ENCODE measurements at places on chromosomes 5 and 9. TPM values are rescaled to one million over a fixed set of nuclear protein-coding genes. Genes with fewer than 3 reads are reported as not detected.

FREM1 gene
- 2.3 TPM for total RNA-seq

DNA sequence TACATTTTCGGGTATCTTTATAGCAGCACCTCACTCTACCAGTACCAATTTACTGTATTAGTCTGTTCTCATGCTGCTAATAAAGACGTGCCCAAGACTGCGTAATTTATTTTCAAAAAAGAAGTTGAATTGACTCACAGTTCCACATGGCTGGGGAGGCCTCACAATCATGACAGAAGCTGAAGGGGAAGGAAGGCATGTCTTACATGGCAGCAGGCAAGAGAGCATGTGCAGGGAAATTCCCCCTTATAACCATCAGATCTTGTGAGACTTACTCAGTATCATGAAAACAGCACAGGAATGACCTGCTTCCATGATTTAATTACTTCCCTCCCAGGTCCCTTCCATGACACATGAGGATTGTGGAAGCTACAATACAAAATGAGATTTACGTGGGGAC, 602.6 kb upstream of the DAB2 start:
- DNase-seq = no peak

GPR150 gene
- total RNA-seq = 0.37 TPM

DNA sequence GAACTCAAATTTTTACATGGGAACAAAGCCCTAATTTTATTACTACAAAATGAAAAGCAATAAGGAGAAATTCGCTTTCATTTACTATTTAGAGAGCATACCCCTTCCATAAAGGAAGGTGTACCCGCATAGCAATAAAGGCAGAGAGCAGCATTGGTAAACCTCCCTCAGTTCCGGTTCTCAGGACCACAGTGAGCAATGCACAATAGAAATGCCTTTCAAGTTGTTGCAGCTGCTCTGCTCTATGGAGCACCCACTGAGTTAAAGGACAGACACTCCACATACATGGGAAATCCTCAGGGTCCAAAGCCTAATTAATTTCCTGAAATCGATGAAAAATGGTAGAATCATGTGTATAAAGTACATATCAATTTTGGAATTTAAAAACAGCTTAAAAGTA, 89.9 kb upstream of the MPDZ start:
- DNase-seq = no peak

DNA sequence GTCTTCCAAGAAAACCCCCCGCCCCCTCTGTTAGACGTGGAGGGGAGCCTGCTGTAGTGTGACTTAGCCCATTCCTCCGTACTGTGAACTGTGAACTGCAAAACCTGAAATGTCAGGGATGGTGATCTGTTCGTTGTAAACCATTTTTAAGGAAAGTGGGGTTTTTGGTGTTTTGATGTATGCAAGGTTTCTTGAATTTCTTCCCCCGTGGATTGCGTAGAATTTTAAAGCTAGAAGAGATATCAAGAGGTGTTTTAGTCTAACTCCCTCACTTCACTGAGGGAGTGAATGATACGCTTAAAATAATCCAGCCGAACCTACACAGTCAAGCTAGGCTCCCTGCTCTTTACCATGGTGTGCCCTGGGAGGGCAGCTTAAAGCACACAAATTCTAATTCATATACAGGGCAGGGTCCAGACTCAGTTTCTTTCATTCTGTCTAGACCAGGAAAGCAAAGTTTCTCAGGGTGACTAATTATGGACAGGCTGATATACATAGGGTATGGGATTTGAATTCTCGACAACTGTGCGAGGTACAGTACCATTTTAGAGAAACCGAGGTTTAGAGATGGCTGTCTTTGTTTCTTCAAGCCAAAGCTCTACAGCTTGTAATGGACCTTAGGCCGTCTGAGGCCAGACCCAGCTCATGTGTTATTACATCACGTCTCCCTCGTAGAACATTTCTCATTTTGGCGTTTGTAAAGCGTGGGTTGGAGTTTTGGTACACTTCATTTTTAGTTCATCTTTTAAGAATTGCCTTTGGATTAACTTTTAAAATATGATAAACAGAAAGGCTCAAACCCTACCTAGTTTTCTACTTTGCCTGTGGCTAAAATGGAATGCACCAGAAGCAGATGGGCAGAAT, 2.7 kb downstream of the PTGER4 start:
- DNase-seq = no peak
